ENCODE measurements at places on chromosomes 16 and 17.

DNA sequence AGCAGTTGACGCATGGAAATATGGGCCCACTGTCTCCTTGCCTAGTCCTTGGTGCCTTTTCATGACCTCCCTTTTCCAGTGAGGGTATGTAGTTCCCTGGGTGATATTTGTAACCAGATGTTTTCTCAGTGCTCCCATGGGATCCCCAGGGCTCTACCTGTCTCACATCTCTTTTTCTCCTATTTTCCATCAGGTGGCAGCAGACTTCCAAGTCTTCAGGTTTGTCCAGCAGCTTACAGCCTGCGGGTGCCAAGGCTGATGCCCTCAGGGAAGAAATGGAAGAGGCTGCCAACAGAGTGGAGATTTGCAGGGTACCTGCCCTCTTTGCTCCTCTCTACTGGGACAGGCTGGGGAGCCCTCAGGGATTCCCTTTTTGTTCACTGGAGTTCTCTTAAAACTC is 89.1 kb downstream of the ELAC2 start:
- DNase-seq = no peak

DNA sequence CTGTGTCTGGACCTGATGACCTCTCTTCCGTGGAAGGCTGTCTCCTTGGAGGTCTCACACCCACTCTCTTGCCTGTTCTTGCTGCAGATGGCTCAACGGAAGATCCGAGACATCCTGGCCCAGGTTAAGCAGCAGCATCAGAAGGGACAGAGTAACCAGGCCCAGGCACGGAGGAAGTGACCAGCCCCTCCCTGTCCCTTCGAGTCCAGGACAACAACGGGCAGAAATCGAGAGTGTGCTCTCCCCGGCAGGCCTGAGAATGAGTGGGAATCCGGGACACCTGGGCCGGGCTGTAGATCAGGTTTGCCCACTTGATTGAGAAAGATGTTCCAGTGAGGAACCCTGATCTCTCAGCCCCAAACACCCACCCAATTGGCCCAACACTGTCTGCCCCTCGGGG is 52.1 kb downstream of the IGF2BP1 start:
- no peak for DNase-seq

DNA sequence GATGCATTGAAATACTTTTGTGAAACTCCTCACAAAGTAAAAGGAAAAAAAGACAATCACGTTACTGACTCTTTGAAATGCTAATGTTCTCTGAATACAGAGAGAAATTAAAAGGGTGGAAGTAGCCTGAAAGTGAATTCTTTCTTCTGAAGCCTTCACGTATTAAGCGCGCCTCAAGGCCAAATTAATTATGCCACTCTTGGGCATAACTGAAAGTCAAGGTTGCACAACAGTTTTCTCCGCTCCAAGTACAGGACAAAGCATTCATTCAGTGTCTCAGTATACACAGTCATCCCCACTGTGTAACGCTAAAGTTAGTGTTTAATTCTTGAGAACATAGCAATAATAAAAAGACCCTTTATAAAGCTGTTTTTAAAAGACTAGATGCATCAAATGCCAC is 21.5 kb downstream of the PARN start:
- no peak for DNase-seq

GRCh38 chr17:38871247-38872015 is 1.6 kb downstream of the LASP1 start:
- DNase-seq = peak; percentile 64

DNA sequence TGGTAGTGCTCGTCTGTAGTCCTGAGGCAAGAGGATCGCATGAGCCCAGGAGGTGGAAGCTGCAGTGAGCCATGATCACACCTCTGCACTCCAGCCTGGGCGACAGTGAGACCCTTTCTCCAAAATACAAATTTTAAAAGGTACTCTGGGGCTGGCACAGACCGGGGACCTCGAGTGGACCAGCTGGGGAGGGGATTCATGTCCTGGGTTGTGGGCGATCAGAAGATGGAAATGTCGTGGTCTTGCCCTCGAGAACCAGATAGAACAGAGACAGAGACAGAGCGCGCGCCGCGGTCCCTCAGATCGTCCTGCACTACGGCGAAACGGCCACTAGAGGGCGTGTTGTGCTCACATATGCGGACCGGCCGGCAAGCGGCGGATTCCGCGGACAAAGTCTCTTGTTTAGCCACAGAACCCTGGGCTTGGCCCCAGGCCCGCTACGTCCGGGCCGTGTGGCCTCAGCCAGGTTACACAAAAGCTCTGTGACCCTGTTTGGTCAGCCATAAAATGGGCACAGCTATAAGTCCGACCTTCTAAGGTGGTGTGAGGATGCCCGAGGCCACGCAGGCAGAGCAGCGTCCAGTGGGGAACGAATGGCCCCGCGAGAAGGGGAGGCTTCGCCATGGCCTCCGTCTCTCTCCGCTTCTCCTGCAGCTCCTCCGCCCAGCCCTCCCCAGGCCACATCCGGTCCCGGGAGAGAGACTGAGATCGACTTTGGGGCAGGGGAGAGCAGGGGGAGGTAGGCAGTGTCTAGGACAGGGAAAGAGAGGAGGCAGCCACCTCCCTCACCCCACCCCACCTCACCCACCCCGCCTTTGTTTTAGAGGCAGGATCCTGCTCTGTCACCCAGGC is 14.6 kb upstream of the SBK1 start:
- peak; percentile 65 for DNase-seq

GRCh38 chr16:66603537-66604375 is 748 bp upstream of the CMTM3 start:
- peak; percentile 38 for DNase-seq

DNA sequence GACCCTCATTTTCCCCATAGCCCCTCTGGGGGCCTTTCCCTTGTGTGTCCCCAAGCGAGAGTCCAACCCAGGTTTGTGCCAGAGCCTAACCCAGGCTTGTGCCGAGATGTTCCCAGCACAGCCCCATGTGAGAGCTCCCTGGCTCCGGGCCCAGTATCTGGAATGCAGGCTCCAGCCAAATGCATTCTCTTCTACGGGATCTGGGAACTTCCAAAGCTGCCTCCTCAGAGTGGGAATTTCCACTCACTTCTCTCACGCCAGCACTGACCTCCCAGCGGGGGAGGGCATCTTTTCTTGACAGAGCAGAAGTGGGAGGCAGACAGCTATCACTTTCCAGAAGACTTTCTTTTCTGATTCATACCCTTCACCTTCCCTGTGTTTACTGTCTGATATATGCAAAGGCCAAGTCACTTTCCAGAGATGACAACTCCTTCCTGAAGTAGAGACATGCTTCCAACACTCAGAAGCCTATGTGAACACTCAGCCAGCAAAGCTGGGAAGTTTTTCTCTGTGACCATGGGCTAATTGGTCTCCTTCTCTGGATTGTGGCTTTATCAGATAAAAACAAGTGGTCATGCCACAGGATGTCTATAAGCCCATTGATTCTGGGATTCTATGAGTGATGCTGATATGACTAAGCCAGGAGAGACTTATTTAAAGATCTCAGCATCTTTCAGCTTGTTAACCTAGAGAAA is 2.5 kb upstream of the CCL2 start:
- DNase-seq = no peak

- no peak for DNase-seq
Observed at GRCh38 chr17:205148-205669, 23.8 kb upstream of the DOC2B start.

DNA sequence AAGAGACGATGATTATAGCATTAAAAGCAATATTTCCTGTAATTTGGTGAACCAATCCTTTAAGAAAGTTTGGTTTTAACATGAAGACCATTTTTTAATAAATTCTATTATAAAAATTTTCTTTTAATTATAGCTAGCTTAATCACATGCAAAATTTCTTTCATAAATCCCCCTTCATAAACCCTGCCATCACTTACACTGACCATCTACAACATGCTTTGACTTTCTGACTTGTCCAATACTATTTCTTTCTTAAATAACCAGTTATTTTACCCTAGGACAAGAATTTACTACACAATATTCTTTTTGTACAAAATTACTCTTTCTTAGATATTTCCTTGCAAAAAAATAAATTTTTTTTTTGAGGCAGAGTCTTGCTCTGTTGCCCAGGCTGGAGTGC is 1334.8 kb downstream of the CDH11 start:
- no peak for DNase-seq

DNA sequence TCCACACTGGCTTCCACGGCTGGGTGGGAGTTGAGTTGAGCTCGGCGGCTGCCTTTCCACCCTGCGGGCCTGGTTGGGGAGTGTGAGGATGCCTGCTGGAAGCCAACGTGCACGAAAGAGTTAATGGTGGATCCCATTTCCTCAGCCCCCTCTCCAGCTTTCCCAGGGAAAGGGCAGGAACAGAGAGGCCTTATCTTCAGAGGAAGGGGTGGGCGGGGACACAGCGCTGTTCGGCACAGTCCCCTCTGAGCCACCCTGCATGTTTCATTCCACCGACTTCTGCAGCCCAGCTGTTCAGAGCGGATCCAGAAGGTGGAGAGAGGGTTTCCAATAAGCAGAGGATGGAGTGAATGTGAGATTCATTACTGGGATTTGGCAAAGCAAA is 295.3 kb downstream of the SEC14L1 start:
- no peak for DNase-seq

DNA sequence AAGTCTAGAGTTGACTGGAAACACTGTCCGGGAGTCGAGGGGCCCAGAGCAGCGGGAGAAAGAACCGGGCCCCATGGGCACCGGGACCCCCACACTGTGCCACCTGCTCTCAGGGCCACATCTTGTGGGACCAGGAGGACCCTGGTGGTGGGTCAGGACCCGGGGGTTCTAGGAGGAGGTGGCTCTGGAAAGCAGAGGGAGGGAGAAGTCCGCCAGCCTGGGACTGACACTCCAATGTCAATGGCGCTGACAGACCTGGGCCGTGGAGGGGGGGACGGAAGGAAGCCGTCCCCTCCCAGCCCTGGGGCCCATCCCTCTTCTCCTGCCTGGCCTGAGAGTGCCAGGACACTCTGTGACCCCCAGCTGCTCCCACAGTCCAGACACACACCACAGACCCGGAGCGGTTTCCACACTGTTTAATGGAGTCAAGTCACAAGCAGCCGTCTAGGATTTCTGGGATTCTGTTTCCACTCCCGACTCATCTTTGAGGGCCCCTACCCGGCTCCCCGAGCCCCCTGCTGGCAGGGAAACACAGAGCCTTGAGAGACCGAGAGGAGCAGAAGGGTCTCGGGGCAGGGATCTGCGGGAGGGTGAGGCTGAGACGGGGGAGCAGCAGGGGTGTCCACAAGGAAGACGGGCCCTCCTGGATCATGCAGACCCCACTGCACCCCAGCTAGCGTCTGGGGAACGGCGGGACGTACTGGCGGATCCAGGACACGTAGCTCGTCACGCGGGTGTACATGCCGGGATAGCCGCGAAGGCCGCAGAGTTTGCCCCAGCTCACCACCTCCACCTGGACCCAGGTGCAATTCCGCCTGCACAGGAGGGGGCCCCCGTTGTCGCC is 23.5 kb upstream of the UBE2I start:
- no peak for DNase-seq

DNA sequence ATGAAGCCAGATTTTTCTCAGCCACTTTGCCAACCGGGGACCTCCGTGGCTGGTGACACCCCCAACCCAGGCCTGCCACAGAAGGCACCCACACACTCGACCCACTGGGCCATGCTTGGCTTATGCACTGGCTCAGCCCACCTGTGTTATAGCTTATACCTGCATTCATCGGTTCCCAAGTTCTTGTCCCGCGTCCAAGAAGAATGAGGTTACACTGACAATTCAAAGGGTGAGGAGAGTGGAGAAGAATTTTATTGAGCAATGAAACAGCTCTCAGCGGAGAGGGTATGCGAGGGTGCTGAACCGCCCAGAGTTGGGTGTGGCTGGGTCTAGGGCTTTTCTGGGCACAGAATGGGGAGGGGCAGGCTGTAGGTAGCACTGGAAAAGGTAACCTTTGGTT is 22.2 kb upstream of the CDH15 start:
- DNase-seq = no peak

GRCh38 chr16:85990861-85991301 is 91.9 kb downstream of the IRF8 start:
- DNase-seq = no peak

DNA sequence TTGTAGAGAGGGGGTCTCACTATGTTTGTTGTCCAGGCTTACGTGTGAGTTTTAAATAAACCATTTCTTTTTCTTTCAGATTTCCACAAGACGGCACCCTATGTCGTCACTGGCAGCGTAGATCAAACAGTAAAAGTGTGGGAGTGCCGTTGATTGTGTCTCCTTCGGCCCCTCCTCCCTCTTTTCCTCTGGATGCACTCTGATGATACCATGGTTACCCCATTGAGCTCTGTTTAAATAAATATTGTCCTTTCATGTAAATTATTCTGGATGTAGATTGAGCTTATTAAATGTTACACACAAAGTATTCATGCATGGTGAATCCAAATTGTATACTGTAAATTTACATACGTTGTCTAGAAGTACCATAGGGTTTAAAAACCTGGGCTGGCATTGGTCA is 29.9 kb downstream of the CLUH start:
- DNase-seq = no peak

GRCh38 chr16:9035996-9036395 is 55.4 kb upstream of the HAPSTR1 start:
- DNase-seq = no peak

- DNase-seq = no peak
Observed at GRCh38 chr16:86370062-86370461, 140.3 kb upstream of the FOXF1 start.

GRCh38 chr16:85433477-85433876 is 179.6 kb upstream of the GSE1 start:
- DNase-seq = no peak

DNA sequence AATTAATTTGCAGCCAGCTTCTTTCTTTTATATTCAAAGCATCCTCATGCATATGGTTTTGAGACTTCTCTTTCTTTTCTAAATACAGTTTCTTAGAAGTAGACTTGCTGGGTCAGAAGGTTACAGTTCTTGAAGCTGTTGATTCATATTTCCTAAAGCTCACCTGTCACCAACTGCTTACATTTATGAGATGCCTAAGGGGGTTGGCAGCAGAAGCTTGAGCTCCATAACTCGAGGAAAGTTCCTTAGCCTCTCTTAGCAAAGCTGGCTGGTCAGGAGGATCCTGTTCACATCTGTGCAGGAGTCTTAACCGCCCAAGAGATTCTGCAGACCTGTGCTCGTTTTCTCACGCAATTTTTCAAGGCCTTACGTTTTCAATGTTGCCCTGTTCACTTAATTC is 218.8 kb downstream of the SNX29 start:
- no peak for DNase-seq

GRCh38 chr16:3754772-3755171 is 37.4 kb upstream of the TRAP1 start:
- no peak for DNase-seq

- no peak for DNase-seq
Observed at GRCh38 chr16:12255919-12256665, 279.6 kb downstream of the SNX29 start.
